Cardiac muscle cell (in vitro differentiated cells and primary cell): ENCODE measurements at places on chromosomes 13 and 19. TPM values are rescaled to one million over a fixed set of nuclear protein-coding genes. Genes with fewer than 3 reads are reported as not detected.
A peak's percentile ranks its signal among the peaks of the same experiment; 100 is the strongest.

DNA sequence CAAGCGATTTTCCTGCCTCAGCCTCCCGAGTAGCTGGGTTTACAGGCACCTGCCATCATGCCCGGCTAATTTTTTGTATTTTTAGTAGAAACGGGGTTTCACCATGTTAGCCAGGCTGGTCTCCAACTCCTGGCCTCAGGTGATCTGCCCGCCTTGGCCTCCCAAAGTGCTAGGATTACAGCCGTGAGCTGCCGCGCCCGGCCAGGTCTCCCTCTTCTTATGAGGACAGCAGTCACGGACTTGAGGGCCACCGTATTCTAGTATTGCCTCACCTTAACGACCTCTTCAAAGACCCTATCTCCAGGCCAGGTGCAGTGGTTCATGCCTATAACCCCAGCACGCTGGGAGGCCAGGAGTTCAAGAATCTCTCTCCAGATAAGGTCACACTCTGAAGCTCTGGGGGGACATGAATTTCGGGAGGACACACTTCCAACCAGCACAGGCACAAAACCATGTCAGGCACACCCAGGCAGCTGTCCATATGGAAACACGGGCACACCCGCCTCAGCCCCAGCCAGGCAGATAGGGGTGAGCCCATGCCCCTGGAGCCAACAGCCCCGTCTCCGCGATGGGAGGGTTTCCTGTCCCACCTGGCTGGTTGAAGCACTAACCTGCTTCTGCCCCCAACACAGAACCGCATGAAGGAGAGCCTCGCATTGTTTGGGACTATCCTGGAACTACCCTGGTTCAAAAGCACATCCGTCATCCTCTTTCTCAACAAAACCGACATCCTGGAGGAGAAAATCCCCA lies 21.3 kb upstream of the S1PR4 start:
- H3K4me3 ChIP-seq = no peak overlapping the region
- no peak overlapping the region for H3K27ac ChIP-seq
- H3K36me3 ChIP-seq = no peaks in the 10 kb centered on the region
- no peaks in the 10 kb centered on the region for H3K4me1 ChIP-seq

GRCh38 chr13:36925603-36926002 lies 5.6 kb upstream of the SMAD9 start:
- no peak overlapping the region for H3K4me3 ChIP-seq
- peaks cover 11% of the 10 kb centered on the region for H3K4me1 ChIP-seq
- H3K36me3 ChIP-seq = no peaks in the 10 kb centered on the region
- DNase-seq = no peak
- H3K27ac ChIP-seq = no peak overlapping the region

DNA sequence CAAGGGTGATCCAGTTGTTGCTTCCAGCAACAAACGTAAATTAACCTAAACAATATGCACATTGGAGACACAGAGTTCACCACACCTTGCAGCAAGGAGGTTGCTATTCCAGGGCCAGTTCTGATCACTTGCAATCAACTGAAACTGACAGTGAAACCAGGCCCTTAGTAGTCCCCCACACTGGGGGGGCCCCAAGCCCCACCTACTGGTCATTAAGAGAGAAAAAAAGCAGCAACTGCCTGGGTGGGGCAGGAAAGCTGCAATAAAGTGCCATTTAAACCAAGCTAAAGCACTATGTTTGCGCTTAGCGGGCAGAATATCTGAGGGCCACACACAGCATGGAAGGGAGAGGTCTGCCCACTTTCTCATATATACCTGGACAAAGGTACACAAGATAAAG lies 51.5 kb downstream of the ATP7B start:
- no peaks in the 10 kb centered on the region for H3K36me3 ChIP-seq
- no peaks in the 10 kb centered on the region for H3K4me1 ChIP-seq
- H3K27me3 ChIP-seq = no peaks in the 10 kb centered on the region
- H3K27ac ChIP-seq = no peak overlapping the region
- no peak for DNase-seq

DNA sequence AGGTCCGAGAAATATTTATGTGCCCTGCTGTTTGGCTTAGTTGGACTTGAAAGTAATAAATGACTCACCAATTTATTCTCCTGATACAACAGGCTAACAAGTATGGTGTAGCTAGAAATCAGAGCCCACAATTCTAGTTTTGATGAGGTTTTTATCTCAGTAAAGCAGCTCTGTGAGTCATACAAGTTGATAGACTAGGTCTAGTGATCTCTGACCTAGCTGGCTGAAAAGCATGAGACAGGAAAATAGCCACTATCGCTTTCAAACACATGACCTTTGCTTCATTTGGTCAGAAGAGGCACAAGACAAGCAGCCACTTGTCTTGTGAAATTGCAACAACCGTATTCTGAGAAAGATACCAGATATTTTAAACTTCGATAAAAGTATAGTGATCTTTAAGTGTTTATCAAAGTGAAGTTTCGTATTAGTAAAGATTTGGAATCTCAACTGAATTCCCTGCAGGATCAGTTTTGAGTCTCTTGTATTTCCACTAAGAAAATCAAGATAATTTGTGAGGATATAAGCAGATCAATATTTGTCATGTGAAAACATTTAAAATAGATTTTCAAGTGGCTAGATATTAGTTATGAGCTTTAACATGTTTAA lies 126.7 kb downstream of the MAB21L1 start:
- H3K4me1 ChIP-seq = peaks cover 7% of the 10 kb centered on the region
- H3K27me3 ChIP-seq = no peaks in the 10 kb centered on the region
- no peaks in the 10 kb centered on the region for H3K36me3 ChIP-seq
- no peak overlapping the region for H3K27ac ChIP-seq

DNA sequence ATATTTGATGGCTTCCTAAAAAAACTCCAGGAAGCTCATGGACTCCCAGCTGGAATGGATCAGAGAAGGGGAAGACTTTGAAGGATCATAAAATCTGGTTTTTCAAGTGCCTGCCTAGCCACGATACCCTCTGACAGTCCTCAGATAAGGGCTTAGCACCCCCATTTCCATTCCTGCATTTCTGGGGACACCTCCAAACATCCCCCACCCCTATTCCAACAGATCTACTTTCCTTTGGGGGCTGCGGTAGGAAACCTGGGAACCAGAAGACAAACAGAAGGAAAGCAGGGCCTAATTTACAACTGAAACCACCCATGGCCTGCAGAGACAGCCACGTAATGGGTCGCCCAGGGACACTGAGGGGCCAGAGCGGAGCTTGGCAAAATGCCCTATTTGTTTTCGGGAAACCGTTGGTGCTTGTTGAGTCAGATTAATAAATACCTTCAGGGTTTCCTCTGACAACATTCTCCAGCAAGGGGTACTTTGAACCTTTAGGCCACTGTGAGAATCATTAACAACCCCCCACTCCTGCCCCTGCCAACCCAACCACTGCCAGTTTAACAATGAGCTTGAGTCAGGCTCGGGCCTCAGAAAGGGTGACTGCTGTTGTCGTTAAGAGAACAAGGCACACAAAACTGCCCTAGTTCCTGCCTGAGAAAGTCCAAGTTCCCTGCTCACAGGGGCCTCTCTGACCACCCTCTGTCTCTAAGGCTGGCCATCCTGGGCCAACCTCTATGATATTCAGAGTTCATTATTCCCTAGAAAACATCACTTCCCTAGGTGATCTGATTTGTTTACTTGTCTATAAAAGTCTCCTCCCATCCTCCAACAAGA lies 23.5 kb downstream of the RHPN2 start:
- peak overlapping the region; percentile 65 for H3K27ac ChIP-seq
- H3K36me3 ChIP-seq = no peaks in the 10 kb centered on the region
- H3K4me3 ChIP-seq = no peak overlapping the region
- no peaks in the 10 kb centered on the region for H3K27me3 ChIP-seq
- DNase-seq = peak; percentile 57
- peaks cover 4% of the 10 kb centered on the region for H3K4me1 ChIP-seq

DNA sequence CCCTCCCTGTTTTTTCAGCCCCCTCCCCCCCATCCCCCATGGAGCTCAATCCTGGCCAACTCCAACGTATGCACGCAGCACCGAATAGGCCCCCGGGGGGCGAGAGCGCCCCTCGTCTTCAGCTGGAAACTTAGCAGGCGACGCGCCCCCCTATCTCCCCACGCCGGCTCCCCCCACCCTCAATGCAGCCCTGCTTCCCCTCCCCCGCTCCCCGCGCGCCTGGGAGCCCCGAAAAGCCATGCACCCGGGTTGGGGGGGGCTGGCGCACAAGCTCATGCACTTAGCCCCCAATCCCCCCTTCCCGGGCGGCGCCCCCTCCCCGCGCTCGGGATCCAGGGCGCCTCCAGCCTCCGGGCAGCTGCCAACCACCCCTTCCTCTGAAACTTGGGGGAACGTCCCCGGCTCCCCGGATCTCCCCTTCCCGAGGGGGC lies 508 bp downstream of the ZBTB7A start:
- peaks cover 3% of the 10 kb centered on the region for H3K4me1 ChIP-seq
- DNase-seq = no peak
- peak overlapping the region; percentile 89 for H3K4me3 ChIP-seq
- peak overlapping the region; percentile 90 for H3K27ac ChIP-seq
- H3K36me3 ChIP-seq = no peaks in the 10 kb centered on the region

DNA sequence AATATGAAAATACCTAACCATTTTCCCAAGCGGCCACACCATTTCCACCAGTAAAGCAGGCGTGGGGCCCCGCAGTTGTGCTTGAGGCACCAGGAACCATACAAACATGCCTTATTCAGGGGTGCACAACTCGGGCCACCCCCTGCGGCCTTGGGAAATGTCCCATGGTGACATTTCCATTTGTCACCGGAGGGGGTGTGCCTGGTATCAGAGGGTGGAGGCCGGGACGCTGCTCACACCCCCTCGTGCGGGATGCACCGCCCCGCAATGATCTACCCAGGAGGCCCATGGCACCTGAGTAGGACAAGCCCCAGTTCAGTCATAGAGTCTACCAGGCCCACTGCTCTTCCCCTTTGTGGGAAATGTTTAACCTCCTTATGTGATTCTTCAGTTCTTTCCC lies 218.8 kb downstream of the TEX29 start:
- no peak overlapping the region for H3K4me3 ChIP-seq
- H3K27ac ChIP-seq = no peak overlapping the region
- no peaks in the 10 kb centered on the region for H3K4me1 ChIP-seq
- no peak for DNase-seq
- H3K36me3 ChIP-seq = no peaks in the 10 kb centered on the region

GRCh38 chr13:112567161-112567862 lies 20.6 kb downstream of the TUBGCP3 start:
- H3K4me1 ChIP-seq = no peaks in the 10 kb centered on the region
- H3K27me3 ChIP-seq = no peaks in the 10 kb centered on the region
- H3K27ac ChIP-seq = no peak overlapping the region
- peaks cover 3% of the 10 kb centered on the region for H3K36me3 ChIP-seq

DNA sequence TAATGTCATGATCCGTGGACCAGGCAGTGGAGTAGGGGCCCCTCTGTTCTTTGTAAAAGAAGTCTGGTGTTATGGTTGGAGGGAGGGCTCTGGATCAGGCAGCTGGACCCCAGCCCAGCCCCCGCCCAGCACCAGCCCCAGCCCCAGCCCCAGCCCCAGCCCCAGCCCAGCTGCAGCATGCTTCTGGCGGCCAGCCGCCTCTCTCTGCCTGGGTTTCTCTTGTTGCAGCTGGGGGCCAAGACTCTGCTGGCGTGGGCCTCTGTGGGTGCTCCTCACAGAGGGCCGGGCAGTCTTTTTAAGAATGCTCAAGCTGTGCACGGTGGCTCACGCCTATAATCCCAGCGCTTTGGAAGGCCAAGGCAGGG lies 17.9 kb downstream of the DOT1L start:
- H3K4me1 ChIP-seq = peaks cover 44% of the 10 kb centered on the region
- H3K36me3 ChIP-seq = no peaks in the 10 kb centered on the region
- peak overlapping the region; percentile 71 for H3K27ac ChIP-seq

GRCh38 chr19:52095172-52096014 lies at the start of gene ZNF841:
ZNF841 (minus strand) TSS chr19:52095765; CDS start chr19:52084801, 10,964 bp downstream.
- peaks cover 6% of the 10 kb centered on the region for H3K4me1 ChIP-seq
- H3K4me3 ChIP-seq = peak within 1 kb of the TSS; percentile 60
- H3K27ac ChIP-seq = peak within 1 kb of the TSS; percentile 12

GRCh38 chr19:22052644-22053013 lies 345 bp downstream of the ZNF257 start:
- no peaks in the 10 kb centered on the region for H3K27me3 ChIP-seq
- DNase-seq = no peak
- no peaks in the 10 kb centered on the region for H3K36me3 ChIP-seq
- no peak overlapping the region for H3K27ac ChIP-seq

DNA sequence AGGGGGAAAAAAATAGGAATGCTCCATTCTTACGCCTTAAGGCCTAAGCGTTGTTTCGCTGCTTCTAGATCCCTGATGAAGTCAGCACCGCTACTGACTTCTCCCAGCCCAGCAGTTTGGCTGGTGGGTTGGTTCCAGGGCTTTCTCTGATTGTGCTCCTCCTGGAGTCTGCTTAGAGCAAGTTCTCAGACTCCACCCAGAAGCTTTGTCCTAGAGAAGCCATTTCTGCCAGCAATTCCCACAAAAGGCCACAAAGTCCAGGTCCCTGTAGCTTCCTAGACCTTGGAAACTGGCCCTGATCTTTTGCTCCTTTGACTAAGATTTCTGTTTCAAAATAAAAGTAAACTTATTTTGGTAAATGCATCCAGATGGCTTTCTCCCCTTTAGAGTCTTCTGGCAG lies 65.4 kb downstream of the KCTD12 start:
- H3K27me3 ChIP-seq = no peaks in the 10 kb centered on the region
- H3K4me3 ChIP-seq = no peak overlapping the region
- no peaks in the 10 kb centered on the region for H3K36me3 ChIP-seq
- H3K27ac ChIP-seq = no peak overlapping the region

DNA sequence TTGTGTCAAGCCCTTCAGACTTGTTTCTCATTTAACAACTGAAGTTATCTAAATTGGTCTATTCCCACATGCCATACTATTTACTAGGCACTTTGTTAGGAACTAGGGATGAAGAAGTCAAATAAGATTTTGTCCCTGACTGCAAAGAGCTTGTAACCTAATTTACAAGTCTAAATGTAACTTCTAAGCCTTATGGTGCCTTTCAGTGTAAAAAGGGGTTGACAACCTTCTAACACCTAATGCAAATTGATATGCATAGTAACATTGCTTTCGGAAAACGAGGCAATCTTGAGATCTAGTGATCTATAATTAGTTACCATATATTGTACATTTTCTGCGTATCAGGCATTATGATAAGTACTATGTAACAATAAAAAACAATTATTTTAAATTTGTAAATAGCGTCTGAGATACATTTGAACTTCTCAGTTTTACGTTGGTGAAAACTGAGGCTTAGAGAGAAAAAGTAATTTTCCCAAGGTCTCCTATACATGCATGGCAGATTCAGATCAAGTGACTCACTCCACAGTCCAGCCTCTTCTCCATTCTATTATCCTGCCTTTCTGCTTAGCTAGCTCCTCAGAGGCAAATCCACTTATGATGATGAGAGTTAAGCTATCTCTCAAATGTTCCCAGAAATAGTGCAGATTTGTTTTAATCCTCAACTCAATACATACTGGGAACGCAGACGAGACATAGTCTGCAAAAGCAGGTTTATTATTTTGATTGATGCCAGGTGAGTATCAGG lies 764.9 kb upstream of the SLITRK5 start:
- no peak overlapping the region for H3K27ac ChIP-seq
- no peaks in the 10 kb centered on the region for H3K4me1 ChIP-seq
- DNase-seq = no peak
- H3K27me3 ChIP-seq = no peaks in the 10 kb centered on the region

ZNF763 gene
- total RNA-seq = 4.2 and 4.6 TPM in 2 replicates

CEACAM3 gene
- total RNA-seq = not detected in 2 replicates

LAIR1 gene
- not detected in 2 replicates for total RNA-seq

ZNF544 gene
- 95.9 and 103 TPM in 2 replicates for total RNA-seq

CACNG7 gene
- total RNA-seq = 0.60 and 1.9 TPM in 2 replicates
